ENCODE measurements at places on chromosomes 5 and 9.

GRCh38 chr5:122346897-122347581 is 35.0 kb downstream of the SNCAIP start:
- no peaks in the 10 kb centered on the region for H3K27me3 ChIP-seq
- H3K4me1 ChIP-seq: peaks cover 1% of the 10 kb centered on the region
- no peak overlapping the region for H3K27ac ChIP-seq
- H3K36me3 ChIP-seq: no peaks in the 10 kb centered on the region

DNA sequence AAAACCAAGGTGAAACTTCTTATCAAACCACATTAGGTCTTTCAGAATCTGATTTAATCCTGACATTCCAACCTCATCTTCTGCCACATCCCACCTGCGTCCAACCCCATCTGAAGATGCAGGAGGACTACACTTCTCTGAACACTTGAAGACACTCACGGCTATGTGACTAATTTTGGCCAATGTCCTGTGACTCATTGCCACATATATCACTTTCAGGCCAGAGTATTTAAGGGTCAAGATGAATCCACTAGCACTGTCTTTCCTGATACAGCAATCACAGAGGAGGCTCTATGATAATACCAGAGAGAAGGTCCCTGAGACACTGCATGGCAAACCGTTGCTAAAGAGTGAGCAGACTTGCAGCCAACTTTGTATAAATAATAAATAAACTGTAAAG is 323.4 kb downstream of the NR2F1-AS1 start:
- H3K4me1 ChIP-seq: peaks cover 2% of the 10 kb centered on the region
- no peaks in the 10 kb centered on the region for H3K27me3 ChIP-seq
- no peak overlapping the region for H3K27ac ChIP-seq
- DNase-seq: no peak
- no peak overlapping the region for H3K4me3 ChIP-seq

DNA sequence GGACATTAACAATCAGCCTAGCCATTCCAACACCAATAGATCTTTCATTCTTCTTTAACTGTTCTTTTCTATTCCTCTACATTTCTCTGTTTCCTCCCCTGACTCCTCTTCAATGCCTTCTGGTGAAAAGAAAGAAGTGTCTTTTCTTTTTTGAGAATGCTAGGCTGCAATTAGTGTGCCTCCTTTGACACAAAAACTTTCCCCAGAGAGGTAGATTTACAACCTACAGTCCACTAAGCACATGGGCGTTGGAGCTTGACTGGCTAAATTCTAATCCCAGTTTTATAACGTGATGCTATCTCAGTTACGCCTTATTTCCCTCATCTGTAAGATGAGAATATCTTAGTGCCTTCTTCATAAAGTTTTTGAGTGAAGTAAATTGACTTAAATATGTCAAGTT is 16.9 kb upstream of the ANKRD55 start:
- DNase-seq: no peak
- no peaks in the 10 kb centered on the region for H3K36me3 ChIP-seq
- no peaks in the 10 kb centered on the region for H3K4me1 ChIP-seq
- no peak overlapping the region for H3K27ac ChIP-seq

GRCh38 chr5:35247648-35248034 is 17.4 kb upstream of the PRLR start:
- DNase-seq: no peak
- H3K4me3 ChIP-seq: no peak overlapping the region
- H3K36me3 ChIP-seq: no peaks in the 10 kb centered on the region
- H3K27me3 ChIP-seq: no peaks in the 10 kb centered on the region
- no peak overlapping the region for H3K27ac ChIP-seq

- no peak overlapping the region for H3K27ac ChIP-seq
- H3K36me3 ChIP-seq: no peaks in the 10 kb centered on the region
- H3K27me3 ChIP-seq: no peaks in the 10 kb centered on the region
- no peak overlapping the region for H3K4me3 ChIP-seq
Measured at GRCh38 chr5:9905661-9906060, 275.5 kb upstream of the TAS2R1 start.

DNA sequence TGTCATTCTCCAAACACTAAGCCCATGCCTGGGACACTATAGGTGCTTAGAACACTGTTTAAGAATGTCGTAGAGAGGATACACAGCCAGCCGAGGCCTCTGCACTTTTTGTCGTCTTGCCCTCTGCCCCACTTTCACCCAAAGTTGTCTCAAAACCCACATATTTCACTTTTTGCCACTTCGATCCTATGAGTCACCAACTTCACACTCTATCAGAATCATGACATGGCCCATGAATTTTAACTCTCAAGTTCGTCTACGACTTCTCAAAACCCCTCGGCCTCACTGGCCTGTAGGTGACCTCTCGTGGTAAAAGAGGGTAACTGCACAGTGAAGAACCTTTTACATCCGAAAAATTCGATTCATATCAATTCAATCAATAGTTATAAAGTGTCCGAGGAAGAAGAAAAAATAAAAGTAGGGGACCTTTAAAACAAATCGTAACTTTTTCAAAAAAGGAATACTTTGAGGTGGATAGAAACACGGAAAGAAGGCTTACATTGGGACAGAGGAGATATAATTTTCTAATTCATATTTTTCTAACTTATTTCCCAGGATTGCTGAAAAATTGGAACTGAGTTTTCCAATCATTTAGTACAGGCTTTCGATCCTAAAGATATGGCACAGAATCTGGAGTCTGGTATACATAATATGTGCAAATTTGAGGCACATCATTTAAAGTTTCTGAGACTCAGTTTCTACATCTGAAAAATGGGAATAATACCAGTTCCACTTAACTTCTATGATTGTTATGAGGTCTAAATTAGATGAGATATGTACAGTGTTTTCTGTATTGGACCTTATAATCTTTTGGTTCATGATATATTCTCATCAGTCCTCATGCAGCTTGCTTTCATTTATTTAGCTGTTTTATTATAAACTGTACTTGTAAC is 122.6 kb downstream of the APBA1 start:
- H3K4me3 ChIP-seq: no peak overlapping the region
- no peak overlapping the region for H3K27ac ChIP-seq
- H3K4me1 ChIP-seq: no peaks in the 10 kb centered on the region
- no peaks in the 10 kb centered on the region for H3K36me3 ChIP-seq

DNA sequence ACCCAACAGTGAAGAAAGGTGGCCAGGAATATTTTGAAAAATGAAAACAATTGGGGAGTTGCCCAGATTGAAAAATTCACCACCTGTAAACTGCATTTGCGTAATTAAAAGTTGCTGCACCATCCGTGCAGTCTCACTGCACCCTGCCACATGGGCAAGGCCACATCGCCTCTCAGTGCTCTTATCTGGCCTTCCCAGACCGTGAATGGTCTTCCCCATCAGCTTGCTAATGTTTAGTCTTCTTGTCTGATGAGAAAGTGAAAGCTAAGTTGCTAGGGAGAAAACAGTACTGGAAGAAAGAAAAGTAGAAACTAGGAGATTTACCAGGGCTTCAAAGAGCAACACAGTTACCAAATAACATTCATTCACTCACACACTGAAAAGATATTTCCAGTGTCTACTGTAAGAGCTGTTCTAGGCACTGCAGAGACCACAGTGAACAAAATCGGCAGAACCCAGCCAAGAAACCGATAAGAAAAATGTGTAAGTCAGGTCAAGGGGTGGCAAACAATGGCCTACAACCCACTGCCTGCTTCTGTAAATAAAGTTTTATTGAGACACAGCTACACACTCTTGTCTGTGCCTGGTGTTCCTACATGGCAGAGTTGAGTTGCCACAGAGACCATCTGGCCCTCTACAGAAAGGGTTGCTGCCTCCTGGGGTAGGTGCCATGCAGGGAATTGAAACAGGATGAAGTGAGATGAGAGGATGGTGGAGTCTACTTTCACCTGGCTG is 51.2 kb upstream of the CTSL start:
- DNase-seq: no peak
- no peaks in the 10 kb centered on the region for H3K4me1 ChIP-seq
- peaks cover 11% of the 10 kb centered on the region for H3K36me3 ChIP-seq
- no peak overlapping the region for H3K4me3 ChIP-seq
- H3K27me3 ChIP-seq: no peaks in the 10 kb centered on the region
- no peak overlapping the region for H3K27ac ChIP-seq

- no peak overlapping the region for H3K4me3 ChIP-seq
- H3K36me3 ChIP-seq: peaks cover 2% of the 10 kb centered on the region
- no peak for DNase-seq
- H3K4me1 ChIP-seq: peaks cover 3% of the 10 kb centered on the region
- no peaks in the 10 kb centered on the region for H3K27me3 ChIP-seq
- no peak overlapping the region for H3K27ac ChIP-seq
Measured at GRCh38 chr5:73496984-73497457, 1.2 kb upstream of the BTF3 start.

GRCh38 chr9:27431543-27432147 is 92.4 kb upstream of the IFNK start:
- H3K4me3 ChIP-seq: no peak overlapping the region
- H3K27ac ChIP-seq: no peak overlapping the region
- H3K36me3 ChIP-seq: no peaks in the 10 kb centered on the region
- H3K27me3 ChIP-seq: no peaks in the 10 kb centered on the region
- no peak for DNase-seq

DNA sequence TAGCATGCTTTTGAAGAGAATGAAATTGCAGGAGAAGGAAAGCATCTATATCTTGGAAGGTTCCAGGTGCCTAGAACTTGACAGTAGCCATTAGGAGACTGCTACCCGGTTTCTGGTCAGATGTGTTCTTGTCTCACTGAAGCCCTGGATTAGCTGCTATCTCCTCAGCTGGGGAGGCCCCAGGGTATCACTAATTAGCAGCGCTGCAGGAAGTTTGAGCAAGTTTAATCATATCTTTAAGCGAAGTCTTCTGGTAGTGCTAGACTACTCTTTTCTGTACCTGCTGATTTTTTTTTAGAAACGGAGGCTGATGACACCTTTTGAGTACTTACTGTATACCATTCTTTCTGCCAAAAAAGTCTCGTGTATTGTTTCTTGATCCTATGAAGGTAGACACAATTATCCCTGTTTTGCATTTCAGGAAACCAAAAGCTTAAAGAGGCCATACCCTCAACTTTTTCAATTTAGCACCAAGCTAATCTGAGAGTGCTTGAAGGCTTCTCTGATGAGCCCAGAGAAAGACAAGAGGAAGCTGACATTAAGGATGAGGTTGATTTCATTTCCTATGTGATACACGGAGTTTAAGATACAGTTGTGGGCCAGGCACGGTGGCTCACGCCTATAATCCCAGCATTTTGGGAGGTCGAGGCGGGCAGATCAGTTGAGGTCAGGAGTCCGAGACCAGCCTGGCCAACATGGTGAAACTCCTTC is 201.3 kb downstream of the ARHGAP26 start:
- H3K27ac ChIP-seq: no peak overlapping the region
- H3K36me3 ChIP-seq: no peaks in the 10 kb centered on the region

DNA sequence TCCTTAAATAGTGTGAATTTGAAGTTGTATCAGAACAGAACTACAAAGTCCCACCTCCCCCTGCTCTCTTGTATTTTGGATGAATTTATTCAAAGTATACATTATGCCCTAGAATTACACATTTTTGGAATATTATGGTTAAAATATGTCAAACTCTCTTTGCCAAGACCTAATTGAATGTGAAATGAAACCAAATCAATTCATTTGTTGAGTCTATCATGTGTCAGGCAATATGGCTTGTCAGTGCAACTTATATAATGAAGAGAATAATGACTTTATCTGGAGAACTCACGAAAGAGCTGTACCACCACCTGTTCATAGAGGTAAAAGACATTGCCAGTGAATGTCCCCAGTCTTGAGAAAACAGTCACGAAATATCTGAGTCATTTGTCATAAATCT is 106.8 kb downstream of the TUSC1 start:
- no peaks in the 10 kb centered on the region for H3K4me1 ChIP-seq
- no peak overlapping the region for H3K27ac ChIP-seq
- H3K4me3 ChIP-seq: no peak overlapping the region
- DNase-seq: no peak
- no peaks in the 10 kb centered on the region for H3K36me3 ChIP-seq
- H3K27me3 ChIP-seq: no peaks in the 10 kb centered on the region

- H3K36me3 ChIP-seq: no peaks in the 10 kb centered on the region
- no peak overlapping the region for H3K4me3 ChIP-seq
- H3K4me1 ChIP-seq: no peaks in the 10 kb centered on the region
- H3K27ac ChIP-seq: no peak overlapping the region
Measured at GRCh38 chr5:75839547-75839946, 122.3 kb upstream of the POC5 start.

DNA sequence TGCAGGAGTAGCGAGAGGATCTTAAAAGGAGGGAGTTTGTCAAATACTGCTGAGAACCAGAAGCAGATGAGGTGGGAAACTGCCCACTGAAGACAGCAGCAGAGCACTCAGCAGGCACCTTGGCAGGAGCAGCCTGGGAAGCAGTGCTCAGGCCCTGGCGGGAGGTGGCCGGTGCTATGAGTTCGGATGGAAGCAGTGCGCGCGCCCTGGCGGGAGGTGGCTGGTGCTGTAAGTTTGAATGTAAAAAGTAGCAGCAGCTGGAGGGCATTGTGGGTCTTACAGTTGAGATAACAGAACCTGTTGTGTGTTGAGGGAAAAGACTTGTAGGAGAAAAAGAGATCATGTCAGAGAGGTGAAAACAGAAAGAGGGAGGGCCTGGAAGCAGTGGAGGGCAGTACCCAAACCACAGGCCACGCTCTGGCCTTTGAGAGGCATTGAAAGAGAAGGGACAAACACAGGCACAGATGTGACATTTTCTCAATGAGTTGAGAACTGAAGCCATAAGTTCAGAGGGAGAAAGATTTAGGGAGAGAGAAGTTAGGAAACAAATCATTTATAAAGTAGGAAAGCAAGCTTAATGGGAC is 130.9 kb downstream of the ERCC6L2 start:
- no peak overlapping the region for H3K27ac ChIP-seq
- H3K36me3 ChIP-seq: peaks cover 14% of the 10 kb centered on the region
- no peaks in the 10 kb centered on the region for H3K27me3 ChIP-seq
- no peaks in the 10 kb centered on the region for H3K4me1 ChIP-seq
- no peak for DNase-seq

GRCh38 chr5:14902826-14903560 is 31.4 kb upstream of the ANKH start:
- no peaks in the 10 kb centered on the region for H3K27me3 ChIP-seq
- H3K27ac ChIP-seq: no peak overlapping the region
- no peak overlapping the region for H3K4me3 ChIP-seq
- H3K4me1 ChIP-seq: no peaks in the 10 kb centered on the region
- H3K36me3 ChIP-seq: no peaks in the 10 kb centered on the region

GRCh38 chr9:1231998-1232919 is 182.1 kb downstream of the DMRT2 start:
- H3K27me3 ChIP-seq: no peaks in the 10 kb centered on the region
- H3K27ac ChIP-seq: no peak overlapping the region

DNA sequence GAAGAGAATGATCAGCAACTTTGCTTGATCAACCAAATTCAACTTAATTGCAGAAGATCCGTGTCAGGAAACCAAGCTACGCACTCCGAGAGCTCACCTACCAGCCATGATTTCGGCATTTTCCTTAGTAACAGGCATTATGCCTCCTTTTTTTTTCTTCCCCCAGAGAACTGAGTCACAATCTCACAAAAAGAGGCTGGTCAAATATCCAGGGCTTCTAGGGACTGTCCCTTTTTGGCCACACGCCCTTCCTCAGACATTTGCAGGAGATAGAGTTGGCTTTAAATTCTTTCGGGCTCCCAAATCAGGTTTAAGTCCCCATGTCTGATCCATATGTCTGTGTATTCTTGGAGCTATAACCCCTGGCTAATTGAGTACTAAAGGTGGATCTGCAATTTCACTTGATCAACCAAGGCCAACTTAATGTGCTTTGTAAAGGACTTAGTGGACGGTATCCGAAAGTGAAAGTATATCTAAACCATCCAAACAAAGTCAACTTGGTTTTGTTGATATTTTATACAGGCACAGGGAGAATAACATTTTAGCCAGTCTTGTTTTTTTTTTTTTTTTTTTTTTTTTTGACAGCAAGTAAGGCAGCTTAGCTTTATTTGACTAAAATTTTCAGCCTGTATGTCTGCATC is 100.8 kb upstream of the TBCA start:
- H3K4me1 ChIP-seq: peaks cover under 1% of the 10 kb centered on the region
- H3K27me3 ChIP-seq: no peaks in the 10 kb centered on the region
- H3K4me3 ChIP-seq: no peak overlapping the region
- H3K36me3 ChIP-seq: no peaks in the 10 kb centered on the region

Measured in neuronal stem cell (in vitro differentiated cells).